SK-N-SH (cell line): ENCODE measurements at places on chromosomes 11 and 22. TPM values are rescaled to one million over a fixed set of nuclear protein-coding genes. Genes with fewer than 3 reads are reported as not detected.

The ALDH3B1 gene
- polyA plus RNA-seq = 14.9 and 15.9 TPM in 2 replicates

The RIMBP3C gene
- polyA plus RNA-seq = 0.02 TPM in 1 of 2 replicates, not detected in the other

The CPT1A gene
- polyA plus RNA-seq = 22.5 and 31.2 TPM in 2 replicates

The BTG4 gene
- polyA plus RNA-seq = 0.26 and 0.34 TPM in 2 replicates

The P2RX3 gene
- not detected in 2 replicates for polyA plus RNA-seq

The EMID1 gene
- 0.71 and 1.1 TPM in 2 replicates for polyA plus RNA-seq

The PDE3B gene
- polyA plus RNA-seq = 0.26 and 0.50 TPM in 2 replicates

The SLC22A12 gene
- polyA plus RNA-seq = not detected in 2 replicates

The NECTIN1 gene
- 6.7 and 9.1 TPM in 2 replicates for polyA plus RNA-seq

The ASPHD2 gene
- polyA plus RNA-seq = 2.1 and 2.2 TPM in 2 replicates
